M059J (cell line): ENCODE measurements at places on chromosomes 3 and 15. TPM values are rescaled to one million over a fixed set of nuclear protein-coding genes. Genes with fewer than 3 reads are reported as not detected.

GRCh38 chr3:183122257-183122932 is 23.1 kb upstream of the MCCC1 start:
- peak; percentile 57 for DNase-seq

- DNase-seq: peak; percentile 75
Measured at GRCh38 chr3:120471643-120472042, 20.9 kb upstream of the FSTL1 start.

- peak; percentile 76 for DNase-seq
Measured at GRCh38 chr3:122635789-122636188, 44.9 kb upstream of the PARP14 start.

GRCh38 chr3:61181874-61182273 is 69.4 kb downstream of the FHIT start:
- peak; percentile 60 for DNase-seq

- DNase-seq: no peak
Measured at GRCh38 chr3:37645517-37646380, 215.9 kb upstream of the CTDSPL start.

DNA sequence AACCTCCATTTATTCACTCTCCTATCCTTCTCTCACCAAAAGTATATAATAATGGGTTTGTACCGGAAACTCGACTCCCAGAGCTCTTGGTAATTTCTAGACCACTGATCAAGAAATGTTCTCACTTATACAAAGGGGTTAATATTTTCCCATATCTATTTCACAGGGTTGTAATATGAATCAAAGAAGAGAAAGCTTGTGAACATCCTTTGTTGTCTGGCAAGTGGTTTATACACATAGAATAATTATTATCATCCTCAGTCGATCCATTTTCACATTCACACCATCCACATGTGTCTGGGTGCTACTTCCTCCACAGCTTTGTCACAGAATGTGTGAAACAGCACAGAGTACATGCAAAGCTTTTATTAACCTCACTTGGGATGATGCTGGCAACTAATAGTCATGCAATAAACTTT is 29.9 kb upstream of the STT3B start:
- no peak for DNase-seq

- no peak for DNase-seq
Measured at GRCh38 chr15:82764117-82764490, 41.8 kb downstream of the FSD2 start.

- no peak for DNase-seq
Measured at GRCh38 chr3:82938821-82939328, 1177.4 kb upstream of the GBE1 start.

DNA sequence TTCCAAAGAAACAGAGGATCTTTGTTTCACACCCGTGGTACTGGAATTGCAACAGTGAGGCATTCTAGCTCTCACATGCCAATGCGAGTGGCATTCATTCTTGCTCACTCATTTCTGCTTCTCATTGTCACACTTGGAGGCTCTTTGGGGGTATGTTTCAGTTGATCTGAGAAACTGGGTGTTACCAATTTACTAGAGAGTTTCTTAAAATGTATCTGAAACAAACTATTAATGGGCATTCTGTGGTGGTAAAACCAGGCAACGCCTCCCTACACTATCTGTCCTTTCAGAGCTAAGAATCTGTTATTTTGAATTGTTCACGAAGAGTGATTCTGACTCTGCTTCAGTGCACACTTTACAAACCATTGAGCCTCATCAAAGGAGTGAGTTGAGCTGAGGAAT is 140.6 kb upstream of the BHLHE40 start:
- no peak for DNase-seq

DNA sequence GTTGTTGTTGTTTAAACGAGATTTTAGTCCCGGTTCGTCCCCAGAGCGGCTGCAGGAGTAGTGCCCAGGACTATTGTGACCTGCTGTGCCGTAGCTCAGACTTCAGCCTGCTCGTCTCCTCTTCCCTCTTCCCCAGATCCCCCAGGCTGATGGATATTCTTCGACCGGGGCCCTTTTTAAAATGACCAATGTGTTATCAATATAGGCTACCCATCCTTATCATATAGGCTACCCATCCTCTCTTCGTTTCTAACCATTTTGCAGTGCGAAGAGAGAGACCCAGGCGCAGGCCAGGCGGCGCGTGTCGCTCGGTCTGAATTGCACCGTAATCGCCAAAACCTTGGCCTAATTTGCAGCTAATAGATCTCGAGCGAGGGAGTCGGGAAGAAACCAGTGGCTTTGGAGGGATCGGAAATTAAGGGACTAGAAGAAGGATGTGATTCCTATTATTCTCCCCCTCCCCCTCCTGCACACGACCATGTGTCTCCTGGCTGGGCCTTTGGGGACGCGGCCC is 23.0 kb downstream of the NR2F2 start:
- no peak for DNase-seq

- DNase-seq: no peak
Measured at GRCh38 chr3:46755646-46756045, 38.0 kb upstream of the PRSS50 start.

DNA sequence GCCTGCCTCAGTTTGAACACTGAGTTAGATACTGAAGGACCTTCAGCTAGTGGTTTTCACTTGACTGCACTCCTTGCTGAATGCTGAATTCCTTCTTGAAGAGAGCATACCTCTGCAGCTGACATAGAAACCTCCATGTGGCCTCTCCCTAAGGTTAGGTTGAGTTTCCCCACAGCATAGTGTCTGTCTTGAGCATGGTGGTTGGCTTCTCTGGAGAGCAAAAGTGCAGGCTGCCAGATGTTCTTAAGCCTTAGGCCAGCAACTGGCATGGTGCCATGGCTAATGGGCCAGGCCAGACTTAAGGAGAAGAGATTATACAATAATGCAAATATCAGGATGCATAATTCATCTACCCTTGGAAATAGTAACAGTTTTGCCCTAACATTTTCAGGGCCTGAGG is 545.6 kb upstream of the ZNF385D start:
- no peak for DNase-seq

DNA sequence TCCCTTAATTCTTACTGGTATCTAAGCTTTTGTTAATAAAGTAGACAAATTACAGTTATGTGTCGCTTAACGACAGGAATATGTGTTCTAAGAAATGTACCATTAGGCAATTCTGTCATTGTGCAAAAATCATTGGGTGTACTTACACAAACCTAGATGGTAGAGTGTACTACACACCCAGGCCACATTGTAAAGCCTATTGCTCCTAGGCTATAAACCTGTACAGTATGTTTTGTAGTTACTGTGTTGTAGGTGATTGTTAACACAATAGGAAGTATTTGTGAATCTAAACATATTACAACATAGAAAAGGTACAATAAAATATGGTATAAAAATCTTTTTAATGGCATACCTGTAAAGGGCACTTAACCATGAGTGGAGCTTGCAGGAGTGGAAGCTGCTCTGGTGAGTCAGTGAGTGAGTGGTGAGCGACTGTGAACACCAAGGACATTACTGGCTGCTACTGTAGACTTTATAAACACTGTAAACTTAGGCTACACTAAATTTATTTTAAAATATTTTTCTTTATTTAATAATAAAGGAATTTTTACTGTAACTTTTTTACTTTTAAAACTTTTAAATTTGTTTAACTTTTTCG is 47.4 kb downstream of the FSIP1 start:
- no peak for DNase-seq

- DNase-seq: peak; percentile 34
Measured at GRCh38 chr3:178761024-178761423, 224.8 kb downstream of the KCNMB2 start.

The CAMP gene
- total RNA-seq: not detected in 2 replicates

DNA sequence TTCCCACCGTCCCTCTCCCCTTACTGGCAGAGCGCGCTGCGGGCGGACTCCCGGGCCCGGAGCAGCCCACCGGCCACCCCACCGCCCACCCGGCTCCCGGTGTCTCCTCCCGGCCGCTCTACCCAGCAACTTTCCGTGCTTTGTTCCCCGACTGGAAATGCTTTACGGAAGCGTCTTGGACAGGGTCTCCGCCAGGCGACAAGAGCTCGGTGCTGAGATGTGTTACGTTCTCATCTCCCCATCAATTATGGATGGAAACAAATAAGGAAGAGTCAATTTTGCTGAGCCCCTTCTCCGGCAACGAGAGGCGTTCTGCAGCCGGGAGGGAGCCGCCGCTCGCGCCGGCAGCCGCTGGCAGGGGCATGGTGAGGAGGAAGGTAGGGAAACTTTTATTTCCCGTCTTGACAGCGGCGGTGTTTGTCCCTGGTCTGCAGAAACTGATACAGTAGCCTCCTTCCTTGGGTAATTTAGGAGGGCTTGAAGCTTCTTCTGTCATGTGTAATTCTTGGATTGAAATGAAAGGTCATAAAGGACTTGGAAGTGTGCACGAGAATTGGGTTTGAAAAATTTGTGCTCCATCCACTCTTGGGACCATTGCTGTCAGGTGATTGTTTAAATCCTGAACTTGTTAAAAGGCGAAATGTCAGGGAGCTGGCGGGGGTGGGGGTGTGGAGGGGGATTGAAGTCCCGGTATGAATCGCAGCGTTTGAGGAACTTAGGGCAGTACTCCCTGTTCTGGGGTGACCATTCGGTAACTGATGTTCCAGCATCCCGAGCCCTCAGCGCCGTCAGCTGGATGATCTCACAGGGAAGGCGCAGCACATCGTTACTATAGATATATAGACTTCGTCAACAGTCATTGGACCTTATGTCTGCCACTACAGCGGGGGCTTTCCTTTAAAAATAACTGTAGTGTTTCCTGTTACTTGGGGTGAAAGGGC is 1.5 kb downstream of the SEMA6D start:
- no peak for DNase-seq

- DNase-seq: peak; percentile 42
Measured at GRCh38 chr15:99954361-99955180, 221.3 kb upstream of the LYSMD4 start.

DNA sequence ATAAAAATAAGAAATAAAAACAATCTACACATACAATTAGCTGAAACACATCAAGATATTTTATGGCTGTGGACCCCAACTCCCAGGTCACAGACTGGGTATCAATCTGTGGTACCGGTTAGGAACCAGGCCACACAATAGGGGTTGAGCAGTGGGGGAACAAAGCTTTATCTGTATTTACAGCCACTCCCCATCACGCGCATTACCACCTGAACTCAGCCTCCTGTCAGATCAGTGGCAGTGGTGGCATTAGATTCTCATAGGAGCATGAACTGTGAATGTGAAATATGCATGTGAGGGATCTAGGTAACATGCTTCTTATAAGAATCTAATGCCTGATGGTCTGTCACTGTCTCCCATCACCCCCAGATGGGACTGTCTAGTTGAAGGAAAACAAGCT is 17.7 kb upstream of the DNAJC19 start:
- DNase-seq: no peak

DNA sequence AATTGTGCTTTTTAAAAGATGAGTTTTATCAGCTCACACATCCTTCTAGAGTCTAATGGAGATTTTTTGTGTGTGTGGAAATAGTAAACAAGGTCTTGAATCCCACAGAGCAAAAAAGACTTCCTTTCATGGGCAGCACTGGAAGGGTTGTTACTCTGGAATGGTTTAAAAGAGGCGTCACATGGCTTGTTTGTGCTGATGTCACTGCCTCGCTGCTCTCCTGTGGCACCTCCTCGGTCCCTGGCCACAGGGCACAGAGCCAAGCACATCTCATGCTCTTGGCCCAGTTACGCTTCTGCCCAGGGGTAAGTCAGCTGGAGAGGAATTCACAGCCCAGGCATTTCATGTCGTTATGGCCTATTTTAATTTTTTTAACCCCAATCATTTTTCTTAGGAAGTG is 53.2 kb downstream of the PGPEP1L start:
- DNase-seq: peak; percentile 87

- peak; percentile 74 for DNase-seq
Measured at GRCh38 chr3:196081002-196081833, 672 bp downstream of the TFRC start.

GRCh38 chr3:46628901-46629369 is 16.6 kb downstream of the FAM240A start:
- no peak for DNase-seq

The MORC1 gene
- 0.02 TPM in 1 of 2 replicates, not detected in the other for total RNA-seq

DNA sequence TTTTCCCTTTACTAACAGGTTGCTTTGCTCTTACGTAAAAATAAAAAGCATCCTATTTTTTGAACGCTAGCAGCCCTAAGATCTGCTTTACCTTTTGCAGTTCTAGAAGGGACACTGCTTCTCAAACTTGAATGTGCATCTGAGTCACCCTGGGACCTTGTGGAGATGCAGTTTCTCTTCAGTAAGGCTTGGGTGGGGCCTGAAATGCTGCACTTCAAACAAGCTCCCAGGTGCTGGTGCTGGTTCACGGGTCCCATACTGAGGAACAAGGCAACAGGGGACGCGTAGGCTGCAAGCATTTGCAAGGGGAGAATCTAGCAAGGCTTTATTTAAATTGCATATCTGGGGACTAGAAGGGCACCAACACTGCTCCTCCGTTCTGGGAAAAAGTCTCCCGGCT is 30.0 kb downstream of the MB21D2 start:
- peak; percentile 62 for DNase-seq

DNA sequence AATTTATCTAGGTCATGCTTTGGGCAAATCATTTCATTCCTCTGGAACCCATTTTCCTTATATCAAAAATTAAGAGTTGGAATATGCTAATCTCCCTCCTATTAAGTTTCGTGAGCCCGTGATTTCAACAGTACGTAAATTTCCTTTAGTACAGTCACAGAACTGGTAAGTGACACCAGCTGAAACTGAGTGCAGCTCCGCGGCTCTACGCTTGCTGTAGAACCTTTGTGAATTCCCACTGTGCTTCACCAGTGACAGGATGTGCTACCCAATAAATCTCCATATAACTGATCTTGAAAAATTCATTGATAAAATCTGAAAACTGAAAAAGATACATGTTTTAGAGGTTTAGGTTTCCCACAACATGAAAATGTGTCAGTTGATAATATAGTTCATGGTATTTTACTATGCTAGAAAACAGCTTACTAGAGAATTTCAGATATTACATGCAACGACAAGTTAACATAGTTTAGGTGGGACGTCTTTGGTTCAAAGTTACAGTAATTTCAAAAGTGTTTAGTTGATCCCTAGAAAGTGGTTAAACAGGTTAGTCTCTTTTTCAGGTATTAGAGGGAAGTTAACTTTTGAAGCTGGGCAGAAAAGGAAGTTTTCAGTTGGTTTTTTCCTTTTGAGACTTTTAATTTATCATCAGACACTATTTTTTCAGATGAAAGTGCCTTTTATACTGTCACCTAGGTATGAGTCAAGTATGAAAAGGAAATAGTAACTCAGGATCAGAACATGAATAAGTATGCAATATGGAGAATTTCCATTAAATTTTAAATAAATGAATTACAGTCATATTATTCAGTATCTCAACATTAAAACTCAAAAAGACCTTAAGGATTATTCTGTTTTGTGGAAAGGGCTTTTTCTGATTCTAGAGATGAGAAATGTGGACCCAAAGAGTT is 57.0 kb downstream of the PPARG start:
- DNase-seq: no peak

DNA sequence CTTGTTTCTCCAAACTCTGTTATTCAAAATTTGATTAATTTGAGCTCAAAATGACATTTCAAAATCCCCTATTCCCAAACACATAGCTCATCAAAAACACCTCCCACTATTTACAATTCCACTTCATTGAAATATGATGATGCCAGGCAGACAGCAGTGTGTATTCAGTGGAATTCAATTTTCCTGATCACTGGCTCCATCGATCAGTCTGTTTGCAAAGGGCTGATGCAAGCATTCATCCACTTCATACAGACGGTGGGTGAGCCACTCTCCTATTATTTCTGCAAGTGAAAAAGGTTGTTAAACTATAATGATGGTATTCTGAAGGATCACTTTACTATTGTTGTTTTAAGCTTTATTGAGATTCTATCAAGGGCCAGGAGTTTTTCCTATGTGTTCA is 90.7 kb downstream of the RTP4 start:
- no peak for DNase-seq
